ENCODE measurements at places on chromosomes 4 and X. TPM values are rescaled to one million over a fixed set of nuclear protein-coding genes. Genes with fewer than 3 reads are reported as not detected.

GRCh38 chr4:102564399-102565059 lies 63.4 kb downstream of the NFKB1 start:
- no peak for DNase-seq

ELOVL6 gene
- 14.5 TPM for total RNA-seq

CTAG1A gene
- not detected for total RNA-seq

- no peak for DNase-seq
These were observed 604.1 kb downstream of the GRXCR1 start for GRCh38 chr4:43496602-43497001.

- no peak for DNase-seq
These were observed 454.1 kb upstream of the ADGRL3 start for GRCh38 chr4:60745800-60746571.

DNA sequence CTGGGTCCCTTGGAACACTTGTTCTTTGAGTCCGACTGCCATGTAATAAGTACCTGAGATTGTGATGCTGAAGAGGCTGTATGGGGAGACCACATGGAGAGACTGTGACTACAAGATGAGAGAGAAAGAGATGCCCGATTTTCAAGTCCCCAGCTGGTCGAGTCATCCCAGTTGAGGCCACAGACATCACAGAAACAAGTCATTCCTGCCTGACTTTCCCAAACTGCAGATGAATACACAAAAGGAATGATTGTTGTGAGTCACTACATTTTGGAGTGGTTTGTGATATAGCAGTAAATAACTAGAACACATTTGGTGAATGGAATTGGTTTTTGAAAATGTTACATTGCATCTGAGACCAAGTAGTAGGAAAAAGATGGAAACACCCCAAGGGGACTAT lies 9.0 kb upstream of the YIPF7 start:
- DNase-seq = no peak

DNA sequence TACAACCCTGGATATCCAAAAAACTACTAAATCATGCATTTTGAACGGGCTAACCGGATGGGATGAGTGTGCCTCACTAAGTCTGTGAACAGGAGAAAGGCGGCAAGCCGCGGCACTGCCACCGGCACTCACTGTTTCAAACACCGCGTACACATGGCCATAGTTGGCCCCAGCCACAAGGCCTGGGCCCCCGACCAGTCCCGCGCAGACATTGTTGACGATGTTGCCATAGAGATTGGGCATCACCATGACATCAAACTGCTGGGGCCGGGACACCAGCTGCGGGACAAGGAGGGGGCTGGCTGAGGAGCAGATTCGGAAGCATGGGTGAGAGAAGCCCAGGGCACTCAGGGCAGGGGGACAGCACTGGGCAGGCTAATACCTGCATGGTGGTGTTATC lies 5.8 kb downstream of the SRPK3 start:
- DNase-seq = no peak

DNA sequence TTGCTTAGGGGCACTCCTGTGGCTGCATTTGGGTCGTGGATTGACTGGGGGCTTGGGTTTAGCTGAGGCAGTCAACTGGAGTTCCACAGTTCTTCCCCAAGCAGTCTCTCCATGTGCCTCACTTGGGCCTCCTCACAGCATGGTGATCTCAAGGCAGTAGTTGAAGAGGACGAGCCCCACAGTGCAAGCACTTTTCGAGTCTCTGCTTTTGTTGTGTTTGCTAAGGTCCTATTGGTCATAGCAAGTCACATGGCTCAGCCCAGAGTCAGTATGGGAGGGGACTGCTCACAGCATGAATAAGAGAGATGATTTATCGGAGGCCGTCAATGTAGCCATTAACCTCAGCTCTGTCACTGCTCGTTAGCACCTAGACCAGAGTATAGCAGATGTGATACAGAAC lies 29.7 kb downstream of the BMX start:
- no peak for DNase-seq

CT55 gene
- not detected for total RNA-seq

DNA sequence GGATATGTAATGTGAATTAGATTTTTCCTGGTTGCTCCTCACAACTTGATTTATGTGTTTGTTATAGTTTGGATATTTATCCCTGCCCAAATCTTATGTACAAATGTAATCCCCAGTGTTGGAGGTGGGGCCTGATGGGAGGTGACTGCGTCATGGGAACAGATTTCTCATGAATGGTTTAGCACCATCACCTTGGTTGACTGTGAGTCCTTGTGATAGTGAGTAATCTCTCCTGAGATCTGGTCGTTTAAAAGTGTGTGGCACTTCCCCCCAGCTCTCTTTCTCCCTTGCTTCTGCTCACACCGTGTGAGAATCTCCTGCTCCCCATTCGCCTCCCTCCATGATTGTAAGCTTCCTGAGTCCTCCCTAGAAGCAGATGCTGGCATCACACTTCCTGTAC lies 2.2 kb downstream of the MID2 start:
- DNase-seq = no peak

SPP1 gene
- total RNA-seq = 0.45 TPM

TBC1D19 gene
- total RNA-seq = 3.3 TPM

- no peak for DNase-seq
These were observed 204.6 kb upstream of the DIAPH2 start for GRCh38 chrX:96480081-96480480.

DNA sequence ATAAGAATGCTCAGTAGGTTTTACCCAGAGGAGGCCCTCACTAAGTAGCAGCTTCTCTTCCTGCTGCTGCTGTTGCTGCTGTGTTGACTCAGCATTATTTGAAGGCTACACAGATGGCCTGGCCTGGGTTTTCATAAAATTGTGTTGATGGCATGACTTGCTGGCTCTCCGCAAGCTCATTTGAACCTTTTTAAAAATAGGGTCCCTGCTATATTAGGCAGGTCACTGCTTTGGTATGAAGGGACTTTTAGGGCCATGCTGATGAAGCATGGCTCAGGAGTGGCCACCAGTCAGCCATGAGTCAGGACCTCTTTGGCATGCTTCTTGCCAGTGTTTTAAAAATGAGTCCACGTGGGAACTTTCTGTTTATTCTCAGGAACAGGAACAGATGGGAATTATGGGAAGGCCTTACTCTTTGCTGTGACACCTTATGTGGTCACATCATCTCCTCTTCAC lies 128.7 kb downstream of the MID1IP1 start:
- DNase-seq = no peak

DNA sequence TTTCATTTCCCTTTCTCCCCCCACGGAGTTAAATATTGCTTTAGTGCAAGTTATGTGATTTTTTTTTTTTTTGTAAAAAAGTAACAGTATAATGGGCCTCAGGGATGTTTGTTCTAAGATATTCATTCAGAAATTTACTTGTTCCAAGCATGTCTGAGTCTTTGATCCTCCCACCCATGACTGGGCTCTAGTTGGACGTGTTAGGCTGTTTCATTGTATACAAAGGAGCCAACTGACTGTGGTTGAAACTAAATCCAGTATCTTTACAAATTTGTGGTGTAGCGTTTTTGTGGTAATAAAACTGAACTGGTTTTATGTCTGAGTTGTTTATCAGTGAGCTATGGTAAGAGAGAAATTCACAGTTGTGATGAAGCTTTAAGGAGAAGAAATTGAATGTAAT lies 74.1 kb downstream of the DOCK11 start:
- no peak for DNase-seq

GRCh38 chr4:143185253-143186107 lies 763 bp downstream of the USP38 start:
- DNase-seq = no peak

HSD17B13 gene
- total RNA-seq = 0.19 TPM

- no peak for DNase-seq
These were observed 343.3 kb upstream of the RPS6KA3 start for GRCh38 chrX:20609916-20610415.

Measured in activated CD4-positive, alpha-beta T cell treated with anti-CD3 and anti-CD28 coated beads, Interleukin-2, amount 10 ng/mL, durations not matched to agents 24 days and 14 days (primary cell).